ENCODE measurements at places on chromosomes 1 and 21. TPM values are rescaled to one million over a fixed set of nuclear protein-coding genes. Genes with fewer than 3 reads are reported as not detected.

The GPX7 gene
- total RNA-seq, result 30.4 TPM

The SRRM1 gene
- total RNA-seq, result 34.7 TPM

The OR11L1 gene
- total RNA-seq, result not detected

The CA6 gene
- not detected for total RNA-seq

The OR2T33 gene
- total RNA-seq, result not detected

The LHX8 gene
- total RNA-seq, result not detected

The EYA3 gene
- total RNA-seq, result 11.3 TPM

The SORT1 gene
- 7.3 TPM for total RNA-seq

The PADI4 gene
- total RNA-seq, result not detected

The CHAF1B gene
- 1.4 TPM for total RNA-seq

The S100A2 gene
- total RNA-seq, result 0.85 TPM

The TRAF5 gene
- total RNA-seq, result 5.2 TPM

The CR1 gene
- not detected for total RNA-seq
